ENCODE measurements at places on chromosomes 1 and 21.

- DNase-seq: no peak
Measured at GRCh38 chr1:58765006-58765405, 18.8 kb downstream of the JUN start.

- DNase-seq: no peak
Measured at GRCh38 chr1:23383577-23384311, 14.1 kb upstream of the ZNF436 start.

DNA sequence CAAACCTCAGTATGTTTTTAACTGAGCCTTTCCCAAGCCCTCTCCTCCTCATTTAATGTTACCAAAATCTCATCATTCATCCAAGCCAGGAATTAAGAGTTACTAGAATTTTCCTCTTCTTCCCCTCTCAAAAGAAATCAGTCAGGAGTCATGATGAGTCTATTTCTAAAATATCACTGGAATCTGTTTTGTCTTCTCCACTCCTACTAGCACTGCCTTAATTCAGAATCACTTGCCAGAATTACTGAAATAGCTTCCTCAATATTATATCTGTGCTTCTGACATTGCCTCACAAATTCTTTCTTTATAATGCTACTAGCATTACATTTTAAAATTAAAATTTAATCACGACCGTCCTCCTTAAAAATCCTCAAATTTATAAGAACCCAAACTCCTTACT lies 106.1 kb downstream of the PTGER3 start:
- DNase-seq: no peak

- DNase-seq: no peak
Measured at GRCh38 chr1:115184260-115184950, 95.1 kb upstream of the TSPAN2 start.

GRCh38 chr21:16587141-16587581 lies 857.4 kb downstream of the USP25 start:
- peak; percentile 10 for DNase-seq

GRCh38 chr1:101371259-101371658 lies 134.4 kb downstream of the S1PR1 start:
- DNase-seq: no peak

DNA sequence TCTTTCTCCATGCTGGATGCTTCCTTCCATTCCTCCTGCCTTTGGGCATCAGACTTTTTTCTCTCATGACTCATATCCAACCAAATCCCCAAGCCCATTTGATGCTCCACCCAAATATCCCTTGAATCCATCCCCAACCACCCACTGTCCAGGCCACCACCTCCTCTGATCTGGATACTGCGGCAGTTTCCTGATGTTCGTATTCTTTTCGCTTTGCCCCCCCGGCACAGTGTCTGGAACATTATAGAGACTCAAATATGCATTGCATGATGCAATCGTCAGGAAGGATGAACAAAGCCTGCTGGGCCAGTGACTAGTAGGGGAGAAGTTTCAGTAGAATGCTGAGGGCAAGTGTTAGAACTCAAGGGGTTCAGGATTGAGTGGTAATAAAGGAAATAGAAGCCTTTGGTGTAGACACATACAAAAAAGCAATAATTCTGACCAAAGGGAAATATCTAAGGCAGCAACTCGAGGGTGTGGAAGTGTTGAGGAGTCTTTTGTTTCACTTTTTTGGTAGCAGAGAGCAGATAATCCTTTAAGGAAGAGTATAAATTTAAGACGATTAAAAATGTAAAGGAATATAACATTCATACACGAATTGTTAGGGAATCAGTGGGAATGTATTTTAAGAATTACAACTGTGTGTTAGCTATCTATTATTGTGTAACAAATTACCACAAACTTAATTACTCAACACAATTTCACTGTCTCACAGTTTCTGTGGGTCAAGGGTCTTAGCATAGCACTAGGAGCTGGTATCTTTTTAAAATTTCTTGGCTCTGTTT lies 7.5 kb downstream of the S100A11 start:
- no peak for DNase-seq

DNA sequence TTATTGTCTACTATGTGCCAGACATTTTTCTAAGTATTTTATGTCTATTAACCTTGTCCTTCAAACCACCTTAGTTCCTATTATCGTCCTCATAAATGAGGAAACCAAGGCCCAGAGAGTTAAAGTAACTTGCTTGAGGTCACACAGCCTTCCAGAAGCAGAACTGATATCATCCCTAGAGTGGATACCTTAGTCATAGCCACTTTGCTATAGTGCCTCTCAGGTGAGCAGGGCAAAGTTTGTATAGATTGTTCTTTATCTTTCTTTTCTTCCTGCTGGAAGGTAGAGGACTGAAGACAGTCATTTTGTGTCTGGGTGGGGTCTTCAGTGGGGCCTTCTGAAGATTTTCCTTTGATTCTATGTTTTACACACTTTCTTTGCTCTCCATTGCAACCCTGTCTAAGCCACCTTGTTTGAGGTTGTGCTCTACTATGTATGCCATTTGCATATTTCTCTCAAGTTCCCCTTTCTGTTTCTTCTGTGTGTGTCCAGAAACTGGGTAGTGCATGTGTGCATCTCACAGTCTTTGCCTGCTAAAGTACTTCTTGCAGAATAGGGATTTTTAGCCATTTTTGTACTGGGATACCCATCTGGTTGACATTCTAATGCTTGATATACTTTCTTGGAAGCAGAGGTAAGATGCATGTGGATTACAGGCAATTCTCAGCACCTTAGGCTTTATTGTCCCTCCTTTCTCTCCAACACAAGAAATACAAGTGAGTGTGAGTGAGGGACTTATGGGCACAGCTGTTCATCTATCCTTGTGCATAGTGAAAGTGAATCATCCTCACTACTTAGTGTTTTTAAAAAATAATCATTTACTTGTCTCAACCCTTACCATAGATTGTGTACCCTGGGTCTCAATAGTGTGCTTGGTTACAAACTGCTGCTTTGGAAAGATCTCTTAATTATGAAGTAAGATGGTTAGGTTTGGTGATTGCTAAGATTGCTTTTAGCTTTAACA lies 207.6 kb upstream of the HMCN1 start:
- no peak for DNase-seq

DNA sequence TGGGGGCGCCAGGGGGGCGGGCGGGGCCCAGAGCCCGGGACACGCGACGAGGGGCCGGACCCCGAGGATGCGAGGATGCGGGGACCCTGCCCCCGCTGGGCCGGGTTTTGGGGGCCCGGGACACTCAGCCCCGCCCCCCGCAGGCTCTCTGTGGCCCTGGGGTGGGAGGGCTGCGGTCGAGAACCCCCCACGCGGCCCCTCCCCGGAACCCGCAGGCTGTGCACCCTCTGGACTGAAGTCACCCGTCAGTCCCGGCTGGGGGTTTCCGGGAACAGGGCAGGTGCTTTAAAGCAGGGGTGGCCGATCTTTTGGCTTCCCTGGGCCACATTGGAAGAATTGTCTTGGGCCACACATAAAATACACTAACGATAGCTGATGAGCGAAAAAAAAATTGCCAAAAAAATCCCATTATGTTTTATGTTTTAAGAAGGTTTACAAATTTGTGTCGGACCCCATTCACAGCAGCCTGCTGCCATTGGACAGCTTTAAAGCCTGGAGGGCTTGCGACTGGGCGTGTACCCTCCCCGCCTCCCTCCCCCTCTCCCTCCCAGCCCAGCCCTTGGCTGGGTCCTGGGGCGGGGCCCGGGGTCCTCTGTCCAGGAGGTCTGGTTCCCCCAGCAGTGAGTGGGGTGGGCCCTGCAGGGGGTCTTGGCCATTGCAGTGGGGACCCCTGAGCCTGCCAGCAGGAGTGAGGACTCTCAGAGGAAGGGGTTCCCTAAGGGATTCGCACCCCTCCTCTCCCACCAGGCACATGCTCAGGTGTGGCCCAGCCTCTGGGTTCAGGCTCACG lies 21.6 kb upstream of the C1orf159 start:
- no peak for DNase-seq

DNA sequence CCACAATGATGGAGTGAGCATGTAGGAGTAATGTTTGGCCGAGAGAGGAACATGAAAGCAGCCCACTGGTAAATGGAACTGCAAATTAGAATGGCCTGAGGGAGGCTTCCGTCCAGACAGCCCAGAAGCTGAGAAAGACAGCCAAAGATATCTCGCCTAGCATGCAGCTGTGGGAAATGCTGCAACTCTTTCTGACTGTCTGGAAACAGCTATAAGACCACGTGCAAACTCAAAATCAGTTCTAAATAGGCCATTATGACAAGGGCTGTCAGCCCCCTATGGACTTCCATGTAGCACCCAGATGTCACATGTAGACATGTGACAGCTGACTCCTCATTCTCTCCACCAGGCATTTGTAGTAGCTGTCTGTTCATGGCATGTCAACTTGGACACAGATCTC lies 62.9 kb upstream of the ATP1A1 start:
- peak; percentile 7 for DNase-seq

DNA sequence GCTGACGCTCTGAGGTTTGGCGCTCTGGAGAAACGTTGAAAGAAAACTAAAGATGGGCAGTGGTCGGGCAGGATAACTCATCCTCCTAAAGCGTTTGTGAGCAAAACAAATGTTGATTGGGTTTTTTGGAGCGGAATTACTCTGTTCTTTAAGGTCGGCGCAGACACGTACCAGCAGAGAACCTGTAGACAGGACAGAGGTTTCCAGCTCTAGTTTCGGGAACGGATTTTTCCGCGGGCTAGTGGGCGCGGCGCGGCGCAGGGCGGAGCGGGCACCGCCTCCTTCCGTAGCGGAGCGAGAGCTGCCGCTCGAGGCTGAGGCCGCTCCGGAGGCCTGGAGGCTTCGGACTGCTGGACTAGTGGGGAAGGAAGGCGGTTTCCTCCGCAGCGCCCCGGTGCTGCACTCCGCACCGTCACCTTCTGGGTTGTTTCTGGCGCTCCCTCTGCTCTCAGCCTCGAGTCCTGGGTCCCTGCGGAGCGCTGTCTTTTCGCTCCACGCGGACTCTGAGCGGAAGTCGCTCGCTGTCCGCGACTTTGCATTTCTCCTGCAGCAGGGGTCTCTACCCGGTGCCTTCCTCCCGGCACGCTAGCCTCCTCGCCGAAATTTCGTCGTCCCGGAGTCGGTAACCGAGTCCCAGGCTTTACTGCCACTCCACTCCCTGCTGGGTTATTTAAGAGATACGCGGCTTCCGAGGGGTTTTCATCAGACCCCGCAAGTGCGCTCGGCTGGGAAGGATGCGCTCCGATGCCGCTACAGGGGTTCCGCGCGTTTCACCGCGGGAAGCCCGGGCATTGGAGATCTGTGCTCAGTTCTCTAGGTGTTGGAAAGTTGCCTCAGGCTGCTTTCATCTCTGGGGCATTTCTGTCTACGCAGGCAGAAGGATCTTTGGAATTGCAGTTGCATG lies 7.0 kb downstream of the FOXD2 start:
- DNase-seq: no peak
